ENCODE measurements at places on chromosomes 6 and 20. TPM values are rescaled to one million over a fixed set of nuclear protein-coding genes. Genes with fewer than 3 reads are reported as not detected.

DNA sequence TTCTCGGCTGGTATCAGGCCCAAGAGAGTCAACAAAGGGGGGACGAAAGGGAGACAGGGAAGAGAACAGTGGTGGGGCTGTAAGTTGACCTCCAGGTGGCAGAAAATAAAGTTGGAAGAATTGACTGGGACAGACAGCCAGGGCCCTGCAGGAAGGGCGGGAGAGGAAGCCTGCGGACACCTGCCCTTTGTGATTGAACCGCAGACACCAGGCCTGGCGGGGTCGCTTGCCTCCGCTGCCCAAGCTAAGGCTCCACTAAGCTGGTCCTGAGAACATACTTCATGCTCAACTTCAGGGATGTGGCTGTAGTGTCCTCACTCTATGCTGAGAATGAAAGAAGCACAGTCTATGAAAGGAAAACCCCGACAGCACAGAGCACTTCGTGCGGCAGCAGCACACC lies 53.8 kb downstream of the RPP40 start:
- H3K36me3 ChIP-seq, result peaks cover 30% of the 10 kb centered on the region
- peaks cover 16% of the 10 kb centered on the region for H3K4me1 ChIP-seq
- H3K27me3 ChIP-seq, result peaks cover 2% of the 10 kb centered on the region
- H3K27ac ChIP-seq, result no peak overlapping the region

DNA sequence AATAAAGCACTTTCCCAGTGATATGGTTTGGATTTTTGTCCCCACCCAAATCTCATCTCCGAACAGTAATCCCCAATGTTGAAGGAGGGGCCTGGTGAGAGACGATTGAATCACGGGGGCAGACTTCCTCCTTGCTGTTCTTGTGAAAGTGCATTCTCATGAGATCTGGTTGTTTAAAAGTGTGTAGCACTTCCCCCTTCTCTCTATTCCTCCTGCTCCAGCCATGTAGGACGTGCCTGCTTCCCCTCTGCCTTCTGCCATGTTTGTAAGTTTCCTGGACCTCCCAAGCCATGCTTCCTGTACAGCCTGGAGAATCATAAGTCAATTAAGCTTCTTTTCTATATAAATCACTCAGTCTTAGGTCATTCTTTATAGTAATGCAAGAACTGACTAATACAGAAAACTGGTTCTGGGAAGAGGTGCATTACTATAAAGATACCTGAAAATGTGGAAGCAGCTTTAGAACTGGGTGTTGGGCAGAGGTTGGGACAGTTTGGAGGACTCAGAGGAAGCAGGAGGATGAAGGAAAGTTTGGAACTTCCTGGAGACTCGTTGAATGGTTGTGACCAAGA lies 7.4 kb downstream of the EPM2A start:
- H3K4me1 ChIP-seq, result peaks cover 29% of the 10 kb centered on the region
- H3K36me3 ChIP-seq, result peaks cover 19% of the 10 kb centered on the region
- H3K4me3 ChIP-seq, result no peak overlapping the region
- DNase-seq, result no peak
- no peaks in the 10 kb centered on the region for H3K27me3 ChIP-seq

GRCh38 chr6:131831392-131831791 lies 23.6 kb downstream of the ENPP1 start:
- DNase-seq, result no peak
- peaks cover 13% of the 10 kb centered on the region for H3K36me3 ChIP-seq
- H3K4me1 ChIP-seq, result peaks cover 38% of the 10 kb centered on the region
- H3K27ac ChIP-seq, result no peak overlapping the region
- H3K27me3 ChIP-seq, result no peaks in the 10 kb centered on the region

DNA sequence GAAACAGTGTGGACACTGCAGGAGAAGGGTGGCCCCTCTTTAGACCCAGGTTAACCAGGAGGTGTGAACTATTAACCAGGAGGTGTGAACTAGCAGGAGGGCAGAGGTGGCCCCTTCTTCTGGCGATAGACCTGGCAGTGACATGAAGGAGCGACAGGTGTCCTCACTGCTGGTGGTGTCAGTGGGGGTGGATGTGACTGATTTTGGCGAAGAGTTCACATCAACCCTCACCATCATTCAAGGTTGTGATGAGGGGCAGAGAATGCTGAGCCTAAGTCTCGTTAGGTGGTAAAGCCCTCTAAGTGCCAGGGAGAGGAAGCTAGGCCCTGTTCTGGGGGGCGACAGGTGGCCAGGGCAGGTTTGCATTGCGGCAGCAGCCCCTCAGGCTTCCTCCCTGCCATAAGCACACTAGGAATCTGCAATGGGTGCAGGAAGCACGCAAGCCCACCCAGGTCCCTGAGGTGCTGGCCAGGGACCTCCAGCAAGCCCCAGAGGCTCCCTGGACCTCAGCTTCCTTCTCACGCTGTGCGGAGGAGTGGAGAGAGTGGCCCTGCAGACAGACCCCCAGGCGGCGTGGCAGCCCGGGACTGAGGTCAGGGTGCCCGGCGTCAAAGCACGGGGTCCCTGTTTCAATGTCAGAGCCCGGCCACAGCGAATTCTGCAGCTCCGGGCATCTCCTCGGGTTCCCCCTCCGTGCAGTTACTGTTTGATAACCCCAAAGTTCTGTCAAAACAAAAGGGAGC lies 13.7 kb downstream of the NPEPL1 start:
- H3K36me3 ChIP-seq, result peaks cover 18% of the 10 kb centered on the region
- H3K4me3 ChIP-seq, result no peak overlapping the region
- no peaks in the 10 kb centered on the region for H3K4me1 ChIP-seq
- DNase-seq, result no peak

Gene EPPIN
- total RNA-seq, result not detected

Gene COX4I2
- not detected for total RNA-seq

GRCh38 chr6:97048771-97049170 lies 124.2 kb downstream of the KLHL32 start:
- peaks cover 5% of the 10 kb centered on the region for H3K27me3 ChIP-seq
- no peak overlapping the region for H3K4me3 ChIP-seq
- no peaks in the 10 kb centered on the region for H3K4me1 ChIP-seq
- no peaks in the 10 kb centered on the region for H3K36me3 ChIP-seq
- no peak overlapping the region for H3K27ac ChIP-seq

- H3K36me3 ChIP-seq, result no peaks in the 10 kb centered on the region
- no peak for DNase-seq
- H3K27ac ChIP-seq, result no peak overlapping the region
- no peak overlapping the region for H3K4me3 ChIP-seq
Measured at GRCh38 chr6:141244366-141244765, 888.4 kb upstream of the GJE1 start.

Gene HLA-DRB1
- not detected for total RNA-seq

- H3K27ac ChIP-seq, result no peak overlapping the region
- H3K36me3 ChIP-seq, result peaks cover 9% of the 10 kb centered on the region
- H3K4me3 ChIP-seq, result no peak overlapping the region
- peaks cover 25% of the 10 kb centered on the region for H3K4me1 ChIP-seq
Measured at GRCh38 chr6:154842833-154843232, 109.6 kb downstream of the SCAF8 start.

DNA sequence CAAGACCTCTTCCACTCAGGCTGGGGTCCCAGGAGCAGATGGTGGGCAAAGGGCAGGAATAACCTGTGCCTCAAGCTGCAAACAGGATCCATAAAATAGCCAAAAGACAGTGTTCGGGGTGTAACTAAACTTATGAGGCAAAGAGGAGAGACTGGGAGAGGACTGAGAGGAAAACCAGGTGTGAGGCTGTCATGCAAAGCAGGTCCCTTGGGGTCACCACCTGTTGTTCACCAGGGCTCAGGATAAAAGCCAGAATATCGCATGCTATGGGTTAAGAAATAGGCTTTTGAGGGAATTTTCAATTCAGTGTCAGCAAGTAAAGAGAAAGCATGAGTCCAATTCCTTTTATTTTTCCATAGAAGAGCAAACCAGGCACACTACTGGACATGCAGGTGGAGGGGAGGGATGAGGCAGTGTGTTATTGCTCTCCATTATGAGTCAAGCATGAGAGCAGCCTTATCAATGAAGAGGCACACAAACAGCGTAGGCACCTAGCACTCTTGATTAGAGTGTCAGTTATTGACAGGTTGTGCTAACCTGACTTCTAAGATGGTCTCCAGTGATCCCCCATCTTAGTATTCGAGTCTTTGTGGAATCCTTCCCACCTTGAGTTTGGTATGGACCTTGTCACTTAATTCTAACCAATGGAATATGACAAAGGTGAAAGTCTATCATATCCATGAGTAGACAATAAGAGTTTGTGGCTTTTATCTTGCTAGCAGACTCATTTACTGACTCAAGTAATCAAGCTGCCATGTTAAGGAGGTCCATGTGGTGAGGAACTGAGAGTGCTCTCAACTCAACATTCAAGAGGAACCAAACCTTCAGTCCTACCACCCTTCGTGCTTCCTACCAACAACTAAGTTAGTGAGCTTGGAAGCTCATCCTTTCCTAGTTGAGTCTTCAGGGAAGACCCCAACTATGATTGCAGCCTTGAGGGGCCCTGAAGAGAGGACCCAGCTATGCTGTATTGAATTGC lies 18.8 kb downstream of the HLA-E start:
- no peak overlapping the region for H3K4me3 ChIP-seq
- peaks cover 29% of the 10 kb centered on the region for H3K4me1 ChIP-seq
- no peaks in the 10 kb centered on the region for H3K27me3 ChIP-seq
- no peak for DNase-seq

DNA sequence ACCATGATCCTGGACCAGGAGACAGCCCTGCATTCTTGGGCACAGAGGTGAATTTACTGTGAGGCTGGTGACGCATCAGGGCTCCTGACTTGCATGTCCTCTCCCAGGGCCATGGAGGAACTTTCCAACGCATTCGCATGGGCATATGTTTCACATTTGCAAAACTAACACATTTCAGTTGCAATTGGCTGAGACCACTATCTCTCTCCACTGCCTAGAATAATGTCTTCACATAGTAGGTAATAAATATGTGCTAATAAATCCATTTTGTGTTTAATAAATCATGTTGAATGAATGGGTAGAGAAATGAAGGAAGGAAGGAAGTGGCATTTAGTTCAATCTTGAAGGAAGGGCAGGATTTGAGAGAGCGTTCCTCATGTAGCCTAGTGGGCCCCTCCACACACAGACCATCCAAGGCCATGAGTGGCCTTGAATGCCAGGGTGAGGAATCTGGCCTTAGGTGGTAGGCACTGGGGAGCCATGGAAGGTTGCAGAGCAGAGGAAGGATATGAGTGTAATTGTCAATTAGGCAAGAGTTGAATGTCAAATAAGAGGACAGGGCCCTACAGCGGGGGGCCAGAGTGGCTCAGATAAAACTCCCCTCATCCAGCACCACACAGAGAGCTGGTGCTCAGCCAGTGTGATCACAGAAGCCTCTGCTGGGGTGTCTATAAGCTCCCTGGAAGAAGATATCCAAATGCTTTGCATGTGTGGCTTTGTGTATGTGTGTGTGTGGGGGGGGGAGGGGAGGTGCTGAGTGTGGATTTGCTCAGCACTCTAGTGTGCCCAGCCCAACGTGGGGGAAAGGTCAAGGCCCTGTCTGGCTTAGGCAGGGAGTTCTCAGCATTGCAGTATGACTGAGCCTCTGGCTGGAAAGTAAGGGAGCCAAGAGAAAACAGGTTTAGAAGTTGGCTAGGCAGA lies 30.9 kb upstream of the CCN5 start:
- no peak overlapping the region for H3K4me3 ChIP-seq
- H3K27me3 ChIP-seq, result peaks cover 9% of the 10 kb centered on the region
- H3K27ac ChIP-seq, result no peak overlapping the region
- DNase-seq, result no peak
- no peaks in the 10 kb centered on the region for H3K36me3 ChIP-seq

- no peak overlapping the region for H3K27ac ChIP-seq
- no peaks in the 10 kb centered on the region for H3K4me1 ChIP-seq
- no peak overlapping the region for H3K4me3 ChIP-seq
- DNase-seq, result no peak
- H3K36me3 ChIP-seq, result no peaks in the 10 kb centered on the region
Measured at GRCh38 chr6:153525998-153526397, 394.9 kb upstream of the RGS17 start.

- no peaks in the 10 kb centered on the region for H3K4me1 ChIP-seq
- H3K27me3 ChIP-seq, result peaks cover 6% of the 10 kb centered on the region
- H3K27ac ChIP-seq, result no peak overlapping the region
- H3K36me3 ChIP-seq, result no peaks in the 10 kb centered on the region
- no peak overlapping the region for H3K4me3 ChIP-seq
Measured at GRCh38 chr6:84696166-84696565, 68.2 kb downstream of the TBX18 start.

Gene CCN6
- not detected for total RNA-seq
